ENCODE measurements at places on chromosomes 13 and 19.

DNA sequence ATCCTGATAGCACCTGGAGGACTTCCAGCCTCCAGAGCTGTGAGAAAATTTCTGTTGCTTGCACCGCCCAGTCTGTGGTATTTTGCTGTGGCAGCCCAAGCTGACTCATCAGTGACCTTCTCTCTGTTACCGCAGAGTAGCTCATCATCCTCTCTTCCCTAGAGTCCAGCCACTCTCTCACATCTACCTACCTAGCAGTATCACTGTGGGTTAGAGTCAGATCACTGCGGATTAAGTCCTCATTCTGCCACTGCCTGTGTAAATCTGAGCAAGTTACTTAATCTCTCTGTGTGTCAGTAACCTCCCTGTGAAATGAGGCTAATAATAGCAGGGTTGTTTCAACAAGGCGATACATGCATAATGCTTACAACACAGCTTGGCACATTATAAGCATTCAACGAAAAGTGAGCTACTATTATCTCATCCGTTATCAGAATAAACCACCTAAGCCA is 40.3 kb upstream of the USPL1 start:
- no peak for DNase-seq

DNA sequence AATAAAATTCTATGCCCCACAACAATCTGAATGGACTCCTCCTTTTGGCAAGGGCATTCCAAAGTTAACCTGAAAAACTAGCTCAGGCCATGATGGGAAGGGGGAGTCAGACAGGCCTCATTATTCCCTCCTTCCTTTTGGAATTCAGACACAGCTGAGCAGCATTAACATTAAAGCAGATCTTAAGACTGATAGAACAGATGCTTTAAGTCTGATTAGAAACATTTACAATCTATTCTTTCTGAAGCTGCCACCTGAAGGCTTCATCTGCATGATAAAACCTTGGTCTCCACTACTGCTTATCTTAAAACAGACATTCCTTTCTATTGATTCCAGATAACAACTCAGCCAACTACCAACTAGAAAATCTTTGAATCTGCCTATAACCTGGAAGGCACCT is 98.9 kb downstream of the UGGT2 start:
- DNase-seq = no peak

- DNase-seq = no peak
These were observed 1.2 kb downstream of the TBC1D4 start for GRCh38 chr13:75480671-75481175.

DNA sequence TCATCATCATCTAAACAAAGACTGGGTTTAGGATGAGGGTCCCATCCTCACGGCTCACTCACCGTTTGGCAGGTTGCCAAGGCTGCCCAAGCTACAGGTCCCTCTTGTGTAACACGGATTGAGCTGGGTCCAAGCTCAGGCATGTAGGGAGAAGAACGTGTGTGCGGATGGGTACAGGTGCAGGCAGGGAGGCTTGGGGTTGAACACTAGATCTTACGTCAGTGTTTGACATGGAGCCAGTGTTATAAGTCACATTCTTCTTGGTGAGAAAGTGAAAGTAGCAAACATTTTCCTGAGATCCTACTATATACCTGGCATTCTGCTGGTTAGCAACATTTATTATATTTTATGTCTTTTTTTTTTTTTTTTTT is 136.8 kb upstream of the RNF113B start:
- DNase-seq = no peak

DNA sequence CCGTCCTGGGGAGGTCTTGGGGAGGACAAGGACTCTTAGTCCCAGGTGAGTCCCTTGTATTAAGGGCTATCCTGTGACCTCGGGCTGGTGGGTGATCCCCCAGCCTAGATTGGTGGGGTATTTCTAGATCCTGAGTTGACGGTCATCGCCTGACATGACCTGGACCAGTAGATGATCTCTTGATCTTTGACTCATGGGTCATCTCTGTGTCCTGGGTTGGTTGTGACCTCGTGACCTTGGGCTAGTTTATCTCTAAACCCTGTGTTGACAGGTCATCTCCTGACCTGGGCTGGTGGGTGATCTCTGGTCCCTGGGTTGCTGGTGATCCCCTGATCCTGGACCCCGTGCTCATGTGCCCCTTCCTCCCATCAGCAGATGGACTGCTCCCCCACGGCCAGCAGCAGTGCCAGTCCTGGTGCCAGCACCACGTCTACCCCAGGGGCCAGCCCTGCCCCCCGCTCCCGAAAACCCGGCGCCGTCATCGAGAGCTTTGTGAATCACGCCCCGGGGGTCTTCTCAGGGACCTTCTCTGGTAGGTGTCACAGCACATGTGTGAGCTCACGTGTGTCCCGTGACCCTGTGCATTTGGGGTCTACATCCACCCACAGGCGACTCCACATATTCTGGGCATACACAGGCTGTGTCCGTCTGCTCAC is 6.3 kb downstream of the MIDN start:
- DNase-seq = no peak

- DNase-seq = no peak
These were observed 3.0 kb downstream of the ZC3H4 start for GRCh38 chr19:47110521-47111005.

DNA sequence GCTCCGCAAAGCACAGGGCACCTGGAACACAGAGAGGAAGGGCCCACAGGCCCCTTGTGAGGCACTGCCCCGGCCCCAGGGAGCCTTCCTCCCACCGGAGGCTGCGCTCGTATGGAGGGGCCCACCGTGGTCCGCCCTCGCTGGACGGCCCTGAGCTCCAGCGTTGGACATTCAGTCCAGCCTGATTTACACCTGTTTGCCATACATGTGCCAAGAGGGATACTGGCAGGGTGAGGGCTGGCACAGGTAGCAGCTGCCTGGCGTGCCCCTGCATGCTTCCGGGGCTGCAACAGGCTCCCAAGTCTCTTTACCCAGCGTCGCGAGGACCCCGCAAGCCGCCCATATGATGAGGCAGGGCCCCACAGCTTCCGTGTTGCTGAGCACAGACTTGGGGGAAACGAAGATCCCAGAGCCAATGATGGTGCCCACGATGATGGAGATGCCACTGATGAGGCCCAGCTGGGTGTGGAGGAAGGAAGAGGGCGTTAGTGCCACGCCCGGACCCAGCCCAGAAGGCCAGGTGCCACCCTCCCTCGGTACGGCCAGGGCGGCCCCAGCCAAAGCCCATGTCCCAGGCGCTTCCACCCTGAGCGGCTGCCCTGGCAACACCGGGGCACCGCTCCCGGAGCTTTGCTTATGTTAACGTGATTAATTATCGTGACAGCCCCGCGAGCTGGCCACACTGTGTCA is 5.1 kb downstream of the SLC7A9 start:
- DNase-seq = no peak

- DNase-seq = no peak
These were observed 418.7 kb upstream of the NBEA start for GRCh38 chr13:34523406-34523805.

DNA sequence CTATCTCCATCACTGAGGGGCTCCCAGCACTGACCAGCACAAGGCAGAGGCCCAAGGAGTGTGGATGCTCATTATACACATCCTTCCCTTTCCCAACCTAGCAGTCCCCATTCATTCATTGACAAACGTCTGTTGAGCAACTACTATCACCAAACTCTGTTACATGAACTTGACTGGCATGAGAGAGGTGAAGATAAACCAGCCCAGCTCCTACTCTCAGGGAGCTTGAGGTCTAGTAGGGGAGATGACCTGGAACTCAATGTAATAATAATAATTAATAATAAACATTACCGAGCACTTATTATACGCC is 8.9 kb upstream of the CEACAM16 start:
- no peak for DNase-seq

DNA sequence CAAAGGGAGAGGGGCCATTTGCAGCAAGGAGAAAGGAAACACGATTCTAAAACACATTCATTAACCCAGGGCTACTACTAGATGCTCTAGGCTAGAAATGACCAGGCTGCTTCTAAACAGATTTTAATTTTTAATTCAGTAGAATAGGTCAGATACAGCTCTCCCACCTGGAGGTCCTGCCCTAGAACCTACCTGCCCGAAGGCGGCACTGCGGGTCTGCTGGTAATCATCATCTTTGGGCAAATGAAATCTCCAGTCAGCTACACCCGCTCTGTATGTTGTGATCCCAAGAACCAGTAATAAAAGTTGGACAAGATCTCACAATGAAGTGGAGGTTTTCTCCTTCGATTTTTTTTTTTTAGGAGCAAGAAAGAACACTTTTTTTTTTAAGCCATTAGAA is 345.3 kb downstream of the ENOX1 start:
- DNase-seq = no peak

DNA sequence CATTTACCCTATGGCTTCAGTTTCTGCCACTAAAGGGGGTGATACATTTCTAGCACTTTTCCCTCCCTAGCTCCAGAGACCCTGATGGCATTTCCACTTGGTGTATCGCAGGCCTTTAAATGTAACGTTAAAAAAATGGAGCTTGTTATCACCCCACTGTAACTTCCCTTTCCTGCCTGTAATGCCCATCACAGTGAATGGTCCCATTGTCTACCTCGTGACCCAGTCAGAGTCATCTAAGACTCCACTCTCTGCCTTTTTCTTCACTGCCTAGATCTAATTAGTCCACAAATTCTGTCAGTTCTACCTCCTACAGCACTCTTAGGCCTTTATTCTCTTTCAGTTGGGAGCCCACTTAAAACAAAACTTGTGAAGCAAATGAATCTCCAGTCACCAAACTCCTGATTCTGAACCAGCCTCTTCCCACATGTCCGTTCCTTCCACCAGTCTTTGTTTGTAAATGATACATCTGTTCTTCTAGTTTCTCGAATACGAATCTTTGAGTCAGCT is 64.8 kb downstream of the NHLRC3 start:
- DNase-seq = no peak

DNA sequence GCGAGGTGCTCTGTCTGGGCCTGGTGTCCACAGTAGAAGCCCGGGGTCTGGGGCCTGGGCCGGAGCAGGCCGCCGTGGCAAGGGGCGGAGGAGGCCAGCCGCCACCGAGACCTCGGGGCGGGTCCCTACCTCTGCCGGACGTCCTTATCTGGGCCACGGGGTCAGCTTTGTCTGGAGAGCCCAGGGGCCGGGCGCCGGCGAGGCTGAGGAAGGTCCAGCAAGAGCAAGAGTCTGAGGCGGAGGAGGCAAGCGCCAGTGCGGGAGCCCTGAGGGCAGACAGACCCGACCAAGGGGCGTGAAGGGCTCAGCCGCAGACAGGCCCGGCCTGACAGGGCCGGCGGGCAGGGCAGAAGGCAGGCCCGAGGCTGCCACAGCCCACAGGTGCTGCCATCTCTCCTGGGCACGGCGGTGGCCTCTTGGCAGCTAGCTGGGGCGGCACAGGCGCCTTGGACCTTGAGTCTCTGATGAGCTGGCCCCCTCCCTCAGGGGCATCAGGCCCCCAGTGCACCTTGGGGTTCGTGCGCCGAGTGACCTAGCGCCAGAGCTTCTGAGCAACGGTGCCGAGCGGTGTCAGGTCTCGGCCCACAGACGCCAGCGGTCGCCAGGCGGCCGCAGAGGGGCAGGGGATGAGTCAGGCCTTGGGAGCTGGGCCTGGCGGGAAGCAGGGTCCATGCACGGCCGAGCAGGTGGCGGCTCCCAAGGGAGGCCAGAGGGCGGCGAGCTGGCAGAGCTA is 19.1 kb upstream of the AKAP8 start:
- no peak for DNase-seq

- DNase-seq = peak; percentile 48
These were observed 65.4 kb downstream of the GNG7 start for GRCh38 chr19:2636897-2637683.

DNA sequence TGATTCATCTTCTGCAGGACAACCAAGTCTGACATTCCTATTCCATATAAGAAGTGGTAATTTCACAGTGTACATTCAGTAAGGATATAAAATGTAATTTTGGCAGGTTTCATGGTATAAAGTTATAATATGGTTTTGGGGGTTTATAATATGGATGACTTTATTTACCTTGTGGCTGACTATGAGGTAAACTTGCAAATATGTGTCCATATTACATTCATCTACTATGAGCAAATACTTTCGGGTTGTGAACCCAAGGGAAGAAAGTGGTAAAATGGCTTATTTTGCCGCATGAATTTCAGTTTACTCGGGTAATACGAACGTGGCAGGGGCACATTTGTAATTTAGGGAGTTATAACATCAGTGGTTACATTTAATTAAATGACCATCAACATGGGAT is 86.7 kb upstream of the TNFSF11 start:
- DNase-seq = no peak

DNA sequence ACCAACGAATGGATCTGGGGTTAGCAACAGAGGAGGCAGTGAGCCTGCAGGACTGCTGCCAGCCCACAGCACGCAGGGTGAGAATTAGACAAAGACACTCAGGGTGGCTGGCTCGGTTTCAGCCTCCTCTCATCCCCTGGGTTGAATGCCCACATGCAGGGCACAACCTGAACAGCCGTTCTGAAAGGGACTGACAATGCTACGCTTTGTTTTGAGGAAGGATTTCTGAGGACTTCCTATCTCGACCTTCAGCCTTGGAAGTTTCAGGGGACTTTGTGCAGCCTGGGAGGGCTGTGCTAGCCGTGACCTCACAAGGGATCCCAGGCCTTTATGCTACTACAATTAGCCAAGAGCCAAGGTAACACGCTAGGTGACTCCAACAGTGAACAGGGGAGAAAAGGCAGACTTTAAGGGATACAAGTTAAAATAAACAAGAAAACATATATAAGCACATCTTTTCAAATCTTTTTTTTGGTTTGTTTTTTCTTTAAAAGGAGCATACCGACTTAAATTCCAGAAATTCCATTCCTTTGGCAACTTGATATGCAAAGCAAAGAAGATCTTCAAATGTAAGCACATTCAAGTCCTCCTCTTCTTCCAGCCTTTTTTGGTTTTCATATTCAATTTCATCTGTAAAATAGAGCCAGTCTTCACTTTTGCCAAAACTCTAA is 34.5 kb upstream of the URAD start:
- DNase-seq = no peak

DNA sequence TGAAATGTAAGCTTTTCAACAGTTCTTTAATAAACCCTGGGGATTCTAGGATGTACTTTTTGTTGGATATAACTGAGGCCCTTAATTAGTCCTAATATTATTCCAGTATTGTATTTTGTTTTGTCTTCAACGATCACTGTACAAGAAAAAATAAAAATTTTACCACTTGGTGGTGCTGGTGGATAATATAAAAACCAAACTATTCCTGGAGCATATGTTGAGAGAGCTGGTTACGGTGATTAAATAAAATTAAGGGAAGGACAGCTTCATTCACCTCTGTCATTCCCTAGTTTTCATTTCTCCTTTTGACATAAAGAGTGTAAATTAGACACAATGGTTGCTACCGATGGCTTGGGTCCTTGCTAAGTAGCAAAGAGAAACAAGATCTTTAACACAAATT is 598.6 kb upstream of the PCDH20 start:
- no peak for DNase-seq

- DNase-seq = no peak
These were observed 631.3 kb downstream of the DIAPH3 start for GRCh38 chr13:59532405-59532804.

All from stimulated activated CD4-positive, alpha-beta T cell treated with anti-CD3 and anti-CD28 coated beads, Interleukin-12 subunit alpha, Interleukin-12 subunit beta, amount 100 ng/mL, for 24 hours (primary cell).